OCI-LY7 (cell line): ENCODE measurements at places on chromosomes 5 and 9.
A peak's percentile ranks its signal among the peaks of the same experiment; 100 is the strongest.

DNA sequence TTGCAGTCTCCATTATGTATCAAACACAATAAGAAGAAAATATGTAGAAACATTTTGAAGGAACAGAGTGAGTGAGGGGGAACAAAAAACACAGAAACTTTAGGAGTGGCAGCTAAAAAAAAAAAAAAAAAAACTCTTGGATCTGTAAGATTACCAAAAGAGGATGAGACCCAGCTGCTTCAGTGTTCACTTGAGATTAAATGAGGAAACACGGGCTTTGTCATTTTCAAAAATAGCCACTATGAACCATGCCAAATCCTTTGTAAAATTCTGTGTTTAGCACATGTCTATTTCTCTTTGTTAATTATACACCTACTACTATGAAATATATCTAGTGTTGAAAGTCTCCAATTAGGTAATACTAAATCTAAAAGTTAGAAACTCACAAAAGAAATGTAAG, 485.9 kb downstream of the EFNA5 start:
- DNase-seq, result no peak

DNA sequence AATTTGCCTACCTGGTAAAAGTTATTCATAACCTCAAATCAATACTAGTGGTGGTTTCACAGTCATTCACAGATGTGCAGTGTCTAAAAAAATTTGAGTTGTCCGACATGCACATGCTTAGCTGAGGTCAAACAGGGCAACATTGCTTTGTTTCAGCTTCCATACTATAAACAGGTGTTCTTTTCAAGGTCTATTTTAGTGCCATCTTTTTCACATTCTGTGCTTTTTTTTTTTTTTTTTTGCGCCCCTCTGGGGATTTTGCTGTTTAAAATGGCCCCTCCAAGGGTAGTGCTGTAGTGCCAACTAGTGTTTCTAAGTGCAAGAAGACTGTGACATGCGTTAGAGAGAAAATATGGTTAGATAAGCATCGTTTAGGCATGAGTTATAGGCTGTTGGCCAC, 14.5 kb downstream of the PHAX start:
- DNase-seq, result peak; percentile 94

GRCh38 chr5:148972396-148972795, 90.5 kb downstream of the SH3TC2 start:
- no peak for DNase-seq

GRCh38 chr5:149693021-149693420, 37.1 kb upstream of the PPARGC1B start:
- DNase-seq, result no peak

DNA sequence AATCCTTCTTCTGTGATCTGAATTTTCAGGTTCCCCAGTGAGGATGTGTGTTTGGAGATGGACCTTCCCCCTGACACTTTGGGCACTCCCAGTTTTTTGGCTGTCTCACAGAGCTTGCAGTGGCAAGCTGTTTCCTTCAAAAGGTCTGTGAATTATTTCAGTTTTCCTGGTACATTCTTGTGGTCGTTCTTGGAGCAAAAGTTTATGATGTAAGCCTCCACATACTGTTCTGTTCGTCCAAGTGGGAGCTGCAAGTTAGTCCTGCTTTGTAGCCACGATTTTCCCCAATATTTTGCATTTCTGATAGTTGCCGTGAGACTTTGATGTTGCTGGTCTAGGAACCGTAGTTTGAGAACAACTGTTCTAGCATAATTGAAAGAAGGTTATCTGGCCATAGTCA, 88.3 kb downstream of the MTAP start:
- DNase-seq, result no peak

GRCh38 chr5:24167806-24168205, 477.0 kb downstream of the CDH10 start:
- DNase-seq, result no peak

GRCh38 chr9:20289423-20290010, 332.8 kb downstream of the MLLT3 start:
- DNase-seq, result no peak

- no peak for DNase-seq
These were observed 38.4 kb upstream of the CDC42SE2 start for GRCh38 chr5:131225282-131225974.

- DNase-seq, result peak; percentile 92
These were observed at the start of gene CDKN2B-AS1 for GRCh38 chr9:21994556-21995005. TSS of gene CDKN2B-AS1 (plus strand) at chr9:21994791.

DNA sequence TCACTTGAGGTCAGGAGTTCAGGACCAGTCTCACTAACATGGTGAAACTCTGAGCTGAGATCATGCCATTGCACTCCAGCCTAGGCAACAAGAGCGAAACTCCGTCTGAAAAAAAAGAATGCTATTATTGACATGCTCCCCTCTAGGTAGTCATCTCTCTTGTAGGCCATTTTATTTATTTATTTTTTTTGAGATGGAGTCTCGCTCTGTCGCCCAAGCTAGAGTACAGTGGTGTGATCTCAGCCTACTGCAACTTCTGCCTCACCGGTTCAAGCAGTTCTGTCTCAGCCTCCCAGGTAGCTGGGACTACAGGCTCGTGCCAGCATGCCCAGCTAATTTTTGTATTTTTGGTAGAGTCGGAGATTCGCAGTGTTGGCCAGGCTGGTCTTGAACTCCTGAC, 20.6 kb upstream of the NIM1K start:
- DNase-seq, result no peak

- no peak for DNase-seq
These were observed 82.3 kb downstream of the MACIR start for GRCh38 chr5:103340717-103341388.

GRCh38 chr9:126551812-126552211, 61.9 kb upstream of the LMX1B start:
- no peak for DNase-seq

- no peak for DNase-seq
These were observed 23.9 kb downstream of the RIC1 start for GRCh38 chr9:5652821-5653220.

- DNase-seq, result no peak
These were observed 4.9 kb downstream of the NEK6 start for GRCh38 chr9:124262649-124262972.

DNA sequence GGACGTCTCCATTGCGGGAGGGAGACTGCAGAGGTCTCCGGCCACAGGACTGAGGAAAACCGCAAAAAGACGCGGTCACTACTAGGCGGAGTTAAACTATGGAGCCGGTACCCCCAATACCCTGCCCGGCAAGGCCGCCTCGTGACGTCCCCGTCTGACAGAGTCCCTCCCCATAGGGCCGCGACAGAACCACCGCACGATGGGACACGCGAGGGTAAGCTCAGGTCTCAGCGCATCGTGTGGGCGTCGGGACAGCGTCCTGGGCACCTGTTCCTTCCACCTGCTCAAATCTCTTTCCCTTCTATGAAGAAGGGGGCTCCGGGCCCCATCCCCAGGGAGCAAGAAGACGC, 35.2 kb upstream of the GLDC start:
- DNase-seq, result no peak

- no peak for DNase-seq
These were observed 160.9 kb upstream of the MVB12B start for GRCh38 chr9:126165755-126166154.

DNA sequence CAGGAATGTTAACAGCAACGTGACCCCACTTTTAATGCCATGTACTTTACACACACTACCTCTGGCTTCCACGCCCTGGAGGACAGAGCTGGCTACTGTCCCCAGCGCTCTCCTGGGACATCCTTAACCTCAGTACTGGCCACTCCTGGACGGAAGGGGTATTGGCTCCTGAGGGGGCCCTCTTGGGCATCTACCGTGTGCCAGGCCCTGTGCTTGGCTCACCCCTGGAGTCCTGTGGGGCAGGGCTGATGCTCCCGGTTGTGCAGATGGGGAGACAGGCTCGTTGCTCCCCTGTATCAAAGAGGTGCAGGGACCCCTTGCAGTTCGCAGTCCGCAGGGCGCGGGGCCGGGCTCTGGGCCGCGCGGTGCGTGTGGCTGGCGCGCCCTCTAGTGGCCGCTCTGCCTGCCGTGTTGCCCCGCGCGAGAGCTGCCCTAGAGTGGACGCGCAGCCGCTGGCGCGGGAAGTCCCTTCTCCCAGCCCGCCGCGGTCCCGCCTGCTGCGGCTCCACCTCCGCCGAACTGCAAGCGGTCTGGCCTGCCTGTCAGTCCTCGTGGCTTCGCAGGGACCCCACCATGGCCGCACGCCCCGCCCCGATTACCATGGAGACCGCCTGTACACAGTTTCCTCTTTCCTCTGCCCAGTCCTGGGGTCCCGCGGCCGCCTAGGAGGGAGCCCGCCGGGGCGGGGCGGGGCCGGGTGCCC, at the start of gene WDR38:
Gene WDR38, plus strand, starts transcription at position 632 of the 703 bp plus-strand sequence. CDS start 72 bp downstream, outside the sequence.
- peak; percentile 76 for DNase-seq

DNA sequence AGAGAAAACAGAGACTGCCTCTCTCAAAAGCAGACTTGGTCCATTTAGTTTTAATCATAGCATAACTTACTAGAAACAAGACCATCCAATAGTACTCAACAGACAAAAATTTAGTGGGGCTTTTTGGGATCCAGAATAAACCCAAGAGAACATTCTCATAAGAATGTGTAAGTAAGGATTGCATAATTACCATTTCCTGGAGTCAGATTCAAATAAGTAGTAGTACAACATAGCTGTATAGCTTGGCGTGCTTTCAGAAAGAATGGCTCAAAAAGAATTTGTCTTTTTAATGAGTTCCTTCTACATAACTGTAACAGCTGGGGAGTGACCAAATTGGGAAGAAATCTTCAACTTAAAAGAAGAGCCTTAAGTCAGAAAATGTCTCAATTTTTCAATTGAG, 145.4 kb downstream of the DENND1A start:
- no peak for DNase-seq

GRCh38 chr9:137083394-137084004, 3.3 kb upstream of the MAN1B1 start:
- DNase-seq, result no peak

DNA sequence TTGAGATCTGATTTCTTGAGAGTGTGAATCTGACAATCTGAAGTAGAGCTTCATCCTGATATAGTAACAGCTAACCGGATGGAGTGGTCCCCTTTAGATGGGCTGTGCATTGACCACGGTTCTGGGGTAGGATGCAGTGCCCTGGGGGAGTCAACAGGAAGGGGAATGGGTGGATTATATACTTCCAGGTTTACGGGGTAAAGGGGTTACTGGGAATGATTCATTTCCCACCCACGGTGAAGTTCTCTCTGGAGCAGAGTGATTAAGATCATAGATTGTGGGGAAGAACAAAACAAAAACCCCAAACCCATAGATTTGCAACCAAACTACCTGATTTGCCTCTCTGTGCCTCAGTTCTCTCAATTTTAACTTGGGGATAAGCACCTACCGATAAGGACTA, 1.5 kb upstream of the B4GALT7 start:
- DNase-seq, result no peak

DNA sequence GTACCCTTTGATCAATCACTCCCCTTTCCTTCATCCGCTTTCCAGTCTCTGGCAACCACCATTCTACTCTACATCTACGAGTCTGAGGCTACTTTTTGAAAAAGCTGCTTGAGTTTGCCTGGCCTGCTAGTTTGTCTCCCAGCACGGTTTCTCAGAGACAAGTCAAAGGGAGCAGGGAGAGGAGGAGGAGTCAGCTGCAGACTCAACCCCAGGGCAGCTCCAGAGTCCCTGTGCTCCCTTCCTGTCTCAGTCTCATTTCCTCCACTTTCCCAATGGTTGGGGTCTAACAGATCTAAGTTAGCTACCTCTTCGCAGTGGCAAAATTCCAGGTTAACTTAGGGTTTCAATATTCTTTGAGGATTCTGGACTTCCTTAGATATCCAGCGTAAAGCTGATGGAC, 80.0 kb upstream of the PCA3 start:
- DNase-seq, result no peak

DNA sequence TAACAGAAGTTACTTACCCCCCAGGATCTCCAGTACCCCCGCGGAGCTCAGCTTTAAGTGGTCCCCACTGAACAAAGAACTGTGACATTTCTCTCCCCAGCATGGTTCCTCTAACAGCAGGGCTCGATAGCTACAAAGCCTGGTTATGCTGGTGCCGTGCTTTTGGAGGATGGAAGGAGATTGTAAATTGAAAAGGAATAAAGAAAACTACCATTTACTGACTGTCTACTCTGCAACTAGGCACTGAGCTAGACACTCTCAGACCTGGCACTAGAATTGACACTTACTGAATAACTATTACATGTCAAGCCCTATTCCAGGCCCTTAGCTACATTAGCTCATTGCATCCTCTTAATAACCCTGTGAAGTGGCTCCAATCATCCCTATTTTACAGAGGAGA, 145.3 kb downstream of the TTLL11 start:
- no peak for DNase-seq

DNA sequence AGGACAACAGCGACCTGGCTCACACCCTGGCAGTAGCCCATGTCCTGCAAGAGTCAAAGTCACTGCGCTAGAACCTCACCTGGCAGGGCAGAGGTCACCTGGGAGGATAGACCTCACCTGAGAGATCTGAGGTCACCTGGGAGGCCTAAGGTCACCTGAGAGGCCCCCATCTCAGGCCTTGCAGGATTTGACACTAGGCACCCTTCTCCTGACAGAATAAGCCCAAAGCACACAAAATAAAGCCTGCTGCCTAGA, 75.2 kb upstream of the SPTLC1 start:
- DNase-seq, result no peak

GRCh38 chr9:88310310-88310980, 77.8 kb upstream of the SPIN1 start:
- DNase-seq, result no peak

DNA sequence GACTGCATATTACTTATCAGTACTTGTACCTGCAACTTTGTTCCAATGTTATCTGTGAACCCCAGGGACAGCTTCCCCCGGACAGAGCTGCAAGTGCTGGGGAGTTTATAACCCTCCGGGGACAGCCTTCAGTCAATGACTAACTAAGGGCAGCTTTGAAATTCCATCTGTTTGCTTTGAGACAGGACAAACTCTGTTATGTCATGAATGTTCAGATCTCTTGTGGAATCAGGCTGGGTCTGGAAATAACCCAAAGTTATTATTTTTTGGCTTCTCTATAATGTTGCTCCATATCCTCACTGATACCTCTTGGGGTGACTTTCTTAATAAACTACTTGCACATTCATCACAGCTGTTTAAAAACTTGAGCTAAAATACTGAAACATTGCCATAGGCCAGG, 617.5 kb upstream of the TLE4 start:
- no peak for DNase-seq

DNA sequence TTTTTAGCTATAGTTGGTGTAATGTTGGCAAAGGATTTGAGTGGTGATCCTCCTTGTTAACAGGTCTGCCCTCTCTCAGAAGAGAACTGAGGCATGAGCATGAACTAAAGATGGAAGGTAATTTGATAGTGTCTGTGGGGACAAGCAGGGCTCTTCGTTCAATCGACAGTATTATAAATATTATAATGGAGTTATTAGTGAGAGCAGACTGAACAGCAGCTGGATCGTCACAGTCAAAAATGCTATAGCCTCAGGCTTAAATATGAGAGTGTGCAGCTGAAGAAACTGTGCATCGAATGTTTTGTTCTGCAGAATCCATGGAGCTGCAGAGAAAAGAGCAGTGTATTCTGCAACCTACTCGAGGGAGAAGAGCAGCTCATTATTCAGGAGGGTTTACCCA, 757.3 kb downstream of the DNAH5 start:
- DNase-seq, result no peak

GRCh38 chr5:168950241-168950951, 350.5 kb downstream of the SLIT3 start:
- DNase-seq, result no peak
